HL-60 (cell line): ENCODE measurements at places on chromosomes 4 and X.

DNA sequence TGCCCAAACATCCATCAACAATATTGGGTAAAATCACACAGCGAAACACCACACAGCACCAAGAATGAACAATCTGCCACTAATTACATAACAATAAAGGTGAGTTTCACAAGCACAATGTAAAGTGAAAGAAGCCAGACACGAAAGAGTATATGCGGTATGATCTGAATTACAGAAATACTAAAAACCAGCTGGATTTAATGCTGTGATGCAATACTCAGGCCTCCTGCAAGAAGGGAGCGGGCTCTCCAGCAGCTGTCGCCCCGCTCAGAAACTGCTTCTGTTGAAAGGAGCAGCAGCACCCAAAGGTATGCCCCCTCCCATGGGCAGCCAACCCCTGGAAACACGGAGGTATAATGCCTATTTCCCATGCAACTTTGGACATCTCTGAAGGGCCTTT lies 77.0 kb downstream of the PAPSS1 start:
- DNase-seq, result no peak

GRCh38 chr4:41796545-41797210 lies 48.2 kb upstream of the PHOX2B start:
- DNase-seq, result no peak

DNA sequence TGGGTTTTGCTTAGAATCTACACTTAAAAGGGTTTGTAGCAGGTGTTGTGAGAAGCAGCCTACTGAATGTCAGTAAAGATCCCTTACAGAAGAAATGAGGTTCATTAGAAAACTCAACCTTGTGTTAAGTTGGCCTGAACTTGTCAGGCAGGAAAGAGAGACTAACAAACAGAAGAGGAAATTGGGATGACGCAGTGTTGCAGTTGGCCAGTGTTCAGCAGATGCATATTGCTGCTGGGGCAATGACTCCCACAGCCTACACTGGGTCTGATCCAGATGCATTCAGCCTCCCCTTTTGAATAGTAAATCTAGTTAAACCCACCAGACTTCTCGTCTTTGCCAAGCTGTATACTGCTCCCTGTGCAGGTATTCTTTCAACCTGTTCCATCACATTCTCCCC lies 409.4 kb downstream of the UBE2NL start:
- no peak for DNase-seq

DNA sequence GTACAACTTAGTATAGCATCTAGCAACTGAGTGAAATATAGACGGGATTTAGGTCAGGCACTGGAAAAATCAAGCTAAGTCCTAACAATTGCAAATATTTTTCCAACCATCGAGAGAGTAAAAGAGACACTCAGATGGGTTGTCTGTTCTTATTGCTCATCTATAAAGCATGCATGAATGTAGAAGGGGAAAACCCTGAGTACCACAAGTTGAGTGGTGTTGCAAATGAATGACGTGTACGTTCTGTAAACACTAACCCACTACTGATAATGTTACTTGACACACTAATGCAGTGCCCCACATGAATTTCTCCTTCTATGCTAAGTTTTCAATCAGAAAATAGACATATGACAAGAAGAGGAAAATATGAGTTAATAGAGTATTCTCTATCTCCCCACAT lies 211.2 kb downstream of the COX18 start:
- no peak for DNase-seq

- DNase-seq, result no peak
Observed at GRCh38 chr4:119643306-119644042, 14.9 kb upstream of the PDE5A start.

DNA sequence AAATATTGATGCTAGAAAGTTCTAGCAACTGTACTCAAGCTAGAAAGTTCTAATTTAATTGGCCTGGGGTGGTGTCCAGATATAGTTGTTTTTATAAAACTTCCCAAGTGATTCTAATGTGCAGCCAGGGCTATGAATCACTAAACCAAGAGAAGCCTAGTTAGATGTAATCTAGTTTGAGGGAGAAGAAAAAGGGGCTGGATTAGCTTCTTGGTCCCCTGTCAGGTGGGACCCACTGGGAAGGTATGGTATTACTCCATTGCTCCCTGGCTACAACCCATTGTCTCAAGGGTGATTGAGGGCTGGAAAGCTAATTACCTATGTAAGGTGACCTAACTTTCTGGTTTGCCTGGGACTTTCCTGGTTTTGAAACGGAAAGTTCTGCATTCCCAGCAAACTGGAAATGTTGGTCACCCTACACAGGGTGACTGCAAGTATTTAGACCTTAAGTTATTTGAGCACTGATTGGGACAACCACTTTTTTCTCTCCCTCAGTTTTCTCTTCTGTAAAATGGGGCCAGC lies 23.9 kb upstream of the MSN start:
- no peak for DNase-seq
